ENCODE measurements at places on chromosomes 12 and 14.

- DNase-seq: no peak
Measured at GRCh38 chr12:83864054-83864453, 1048.5 kb downstream of the SLC6A15 start.

DNA sequence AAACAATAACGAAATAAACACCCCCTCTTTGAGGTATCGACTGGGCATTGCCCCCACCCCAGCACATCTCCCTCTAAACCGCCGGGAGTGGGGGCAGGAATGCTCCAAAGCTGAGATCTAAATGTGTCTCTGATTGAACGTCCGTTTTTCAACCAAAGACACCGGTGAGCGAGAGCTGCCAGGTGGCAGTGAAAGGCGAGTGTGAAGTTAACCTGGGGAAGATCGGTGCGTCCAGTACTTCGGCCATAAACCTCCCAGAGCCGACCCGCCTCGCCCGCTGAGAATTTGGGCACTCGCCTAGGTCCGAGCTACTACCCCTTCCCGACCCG, 625 bp downstream of the ANGEL1 start:
- DNase-seq: peak; percentile 27

- DNase-seq: no peak
Measured at GRCh38 chr12:120229071-120229486, 28.2 kb upstream of the RPLP0 start.

- DNase-seq: no peak
Measured at GRCh38 chr14:54207075-54207474, 189.7 kb upstream of the CDKN3 start.

DNA sequence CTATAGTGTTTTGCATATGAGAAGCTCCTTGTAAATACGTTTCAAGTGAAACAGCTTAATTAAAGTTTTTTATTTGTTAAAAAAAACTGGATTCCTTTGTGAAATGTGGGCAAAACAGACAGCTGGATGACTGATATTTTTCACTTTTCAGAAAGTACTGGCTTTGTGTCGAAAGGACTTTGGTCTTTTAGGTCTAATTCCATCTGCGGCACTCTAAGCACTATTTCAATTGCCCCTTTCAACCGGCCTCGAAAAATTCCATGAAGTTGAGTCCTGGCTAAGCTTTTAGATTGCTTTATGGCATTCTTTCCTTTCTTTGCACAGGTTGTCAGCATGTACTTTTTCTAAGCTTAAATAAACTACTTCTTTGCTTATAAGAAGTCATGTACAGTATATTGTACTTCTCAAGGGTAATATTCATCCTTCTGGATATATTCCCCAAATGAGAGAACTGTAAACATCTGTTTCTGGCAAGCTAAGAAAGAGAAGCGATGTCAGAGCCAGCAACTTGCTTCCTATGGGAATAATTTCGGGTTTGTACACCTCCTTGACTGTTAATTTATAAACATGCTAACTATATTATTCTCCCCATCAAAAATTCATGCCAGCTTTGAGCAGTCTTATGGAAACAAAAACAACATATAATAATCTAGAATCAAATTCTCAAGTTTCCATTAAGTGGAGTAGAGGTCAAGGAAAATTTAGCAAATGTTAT, 611.3 kb downstream of the ETNK1 start:
- DNase-seq: no peak

DNA sequence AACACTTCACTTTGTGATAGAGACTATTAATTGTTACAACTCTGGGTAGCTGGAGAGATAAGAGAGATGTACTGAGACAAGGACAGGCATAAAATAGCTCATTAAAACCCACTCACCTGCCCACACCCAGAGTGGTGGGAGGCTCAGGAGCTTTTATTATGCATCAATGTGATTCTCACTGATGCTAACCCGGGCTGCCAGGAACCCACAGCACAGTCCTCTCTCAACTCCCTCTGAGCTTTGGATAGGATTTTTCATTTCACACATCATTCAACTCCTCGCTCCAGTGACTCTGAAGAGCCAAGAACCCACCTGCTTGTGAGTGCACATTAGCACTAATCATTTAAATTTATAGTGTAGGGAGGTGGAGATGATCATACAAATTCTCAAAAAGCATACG, 827.9 kb downstream of the FLRT2 start:
- no peak for DNase-seq

DNA sequence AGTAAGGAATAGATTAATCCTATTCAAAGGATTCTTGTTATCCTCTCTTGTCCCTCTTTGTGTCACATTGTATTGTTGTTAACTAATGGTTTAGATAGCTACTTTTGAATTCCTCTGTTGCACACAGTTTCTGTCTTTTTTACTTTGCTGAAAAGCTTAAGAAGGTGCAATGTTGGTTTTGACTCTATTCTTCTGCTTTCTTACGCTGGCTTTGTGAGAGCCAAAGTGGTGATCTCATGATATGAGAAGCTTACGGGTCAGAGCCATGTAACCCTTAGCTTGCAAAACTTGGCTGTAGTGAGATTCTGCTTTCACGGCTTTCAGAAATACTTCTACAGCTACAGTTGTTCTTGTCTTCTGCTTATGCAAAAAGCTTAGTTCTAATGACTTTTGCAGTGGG, 239.7 kb downstream of the TRHDE start:
- no peak for DNase-seq

DNA sequence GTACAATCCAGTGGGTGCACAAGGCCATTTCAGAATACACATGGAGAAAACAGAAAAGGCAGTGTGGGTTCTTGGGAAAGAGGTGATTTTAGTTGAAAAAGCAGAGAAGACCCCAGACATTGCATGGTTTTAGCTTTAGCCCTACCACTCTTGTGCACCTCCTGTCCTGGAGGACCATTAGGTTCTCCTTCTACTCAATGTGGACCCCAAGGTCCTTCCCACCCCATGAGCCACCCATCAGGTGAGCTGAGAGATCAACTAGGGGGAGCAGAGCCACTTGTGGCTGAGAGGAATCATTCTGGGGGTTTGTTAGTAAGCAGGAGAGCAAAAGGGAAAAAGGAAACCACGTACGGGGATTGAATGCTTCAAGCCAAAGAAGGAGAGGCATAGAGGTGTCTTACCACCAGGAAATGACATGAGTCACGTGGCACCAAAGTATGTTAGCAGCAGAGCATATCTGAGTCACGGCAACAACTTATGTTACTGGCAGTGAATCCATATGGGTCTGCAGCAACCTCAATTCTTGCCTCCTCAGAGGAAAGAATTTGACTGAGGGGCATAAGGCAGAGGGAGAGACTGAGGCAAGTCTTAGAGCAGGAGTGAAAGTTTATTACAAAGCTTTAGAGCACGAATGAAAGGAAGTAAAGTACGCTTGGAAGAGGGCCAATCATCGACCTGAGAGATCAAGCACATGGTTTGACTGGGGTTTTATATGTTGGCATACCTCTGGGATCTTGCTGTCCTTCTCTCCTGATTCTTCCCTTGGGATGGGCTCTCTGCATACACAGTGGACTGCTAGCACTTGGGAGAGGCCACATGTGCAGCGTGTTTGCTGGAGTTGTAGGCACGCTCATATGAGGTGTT, 73.9 kb downstream of the HSD17B6 start:
- DNase-seq: peak; percentile 53

DNA sequence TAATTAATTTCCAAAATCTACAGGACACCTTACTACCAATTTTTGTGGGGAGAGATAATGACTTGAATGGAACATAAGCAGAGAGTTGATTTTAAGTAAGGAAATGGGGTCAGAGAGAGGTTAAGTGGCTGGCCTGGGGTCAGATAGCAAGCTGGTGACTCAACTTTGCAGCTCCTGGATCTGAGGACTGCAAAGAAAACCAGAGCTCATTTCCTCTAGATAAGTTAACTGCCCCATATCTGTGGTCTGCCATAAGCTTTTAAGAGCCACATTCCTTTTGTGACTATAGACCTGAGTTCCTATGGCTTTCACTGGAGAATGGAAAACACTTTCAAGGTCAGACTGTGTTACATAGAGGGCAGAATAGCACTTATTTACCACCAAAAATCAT, 201.2 kb upstream of the PRICKLE1 start:
- DNase-seq: no peak

GRCh38 chr12:109304485-109304884, 4.6 kb downstream of the FOXN4 start:
- DNase-seq: no peak

DNA sequence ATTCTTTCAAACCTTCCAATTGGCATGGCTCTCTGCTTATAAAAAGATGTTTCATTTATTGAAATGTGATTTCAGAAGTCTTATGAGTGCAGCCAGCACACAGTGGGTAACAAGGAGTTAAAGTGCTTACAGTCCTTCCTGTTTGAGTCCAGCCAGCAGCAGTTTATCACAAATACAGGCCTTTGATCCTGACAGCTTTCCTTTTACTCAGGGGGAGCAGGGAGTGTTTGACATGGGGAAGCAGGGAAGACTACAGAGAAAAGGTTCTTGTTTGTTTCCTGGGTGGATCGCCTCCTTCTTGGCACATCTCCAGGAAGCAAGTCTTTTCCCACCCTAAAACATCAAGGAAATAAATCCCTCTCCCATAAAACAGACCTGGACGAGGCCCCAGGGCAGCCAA, 216.1 kb downstream of the MSRB3 start:
- no peak for DNase-seq

- DNase-seq: no peak
Measured at GRCh38 chr14:27049701-27050100, 451.9 kb upstream of the NOVA1 start.

DNA sequence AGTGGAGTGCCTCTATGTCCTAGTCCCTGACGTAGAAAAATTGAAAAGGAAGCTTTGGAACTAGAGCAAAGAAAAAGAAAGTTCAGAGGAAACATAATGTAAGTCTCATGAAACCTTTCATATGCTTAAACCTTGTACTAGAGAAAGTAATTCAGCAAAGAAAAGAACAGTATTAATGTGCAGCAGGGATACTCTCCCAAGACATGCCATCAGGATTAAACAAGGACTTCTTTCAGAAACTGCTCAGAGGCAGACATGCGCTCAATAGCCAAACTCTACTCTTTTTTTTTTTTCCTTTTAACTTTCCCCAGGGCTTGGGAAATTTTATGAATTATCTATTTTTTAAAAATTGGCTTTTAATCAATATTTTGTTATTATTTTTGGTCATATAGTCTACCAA, 7.1 kb upstream of the ASB8 start:
- no peak for DNase-seq

DNA sequence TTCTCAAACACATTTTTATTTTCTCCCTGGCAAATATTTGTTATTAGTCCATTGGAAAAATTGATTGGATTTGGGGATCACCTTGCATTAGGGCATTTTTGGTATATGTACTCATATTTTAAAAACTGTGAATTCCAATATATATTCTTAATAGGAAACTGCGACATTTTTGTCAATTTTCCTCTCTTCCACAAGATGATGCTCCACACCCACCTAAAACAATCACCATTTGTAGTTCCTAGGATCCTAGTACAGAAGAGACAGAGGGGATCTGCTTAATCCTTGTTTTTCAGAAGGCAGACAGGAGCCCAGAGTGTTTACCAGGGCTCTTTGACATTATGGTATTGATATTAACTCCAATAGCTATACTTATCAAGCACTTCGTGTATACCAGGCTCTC, 22.8 kb upstream of the OASL start:
- DNase-seq: no peak

DNA sequence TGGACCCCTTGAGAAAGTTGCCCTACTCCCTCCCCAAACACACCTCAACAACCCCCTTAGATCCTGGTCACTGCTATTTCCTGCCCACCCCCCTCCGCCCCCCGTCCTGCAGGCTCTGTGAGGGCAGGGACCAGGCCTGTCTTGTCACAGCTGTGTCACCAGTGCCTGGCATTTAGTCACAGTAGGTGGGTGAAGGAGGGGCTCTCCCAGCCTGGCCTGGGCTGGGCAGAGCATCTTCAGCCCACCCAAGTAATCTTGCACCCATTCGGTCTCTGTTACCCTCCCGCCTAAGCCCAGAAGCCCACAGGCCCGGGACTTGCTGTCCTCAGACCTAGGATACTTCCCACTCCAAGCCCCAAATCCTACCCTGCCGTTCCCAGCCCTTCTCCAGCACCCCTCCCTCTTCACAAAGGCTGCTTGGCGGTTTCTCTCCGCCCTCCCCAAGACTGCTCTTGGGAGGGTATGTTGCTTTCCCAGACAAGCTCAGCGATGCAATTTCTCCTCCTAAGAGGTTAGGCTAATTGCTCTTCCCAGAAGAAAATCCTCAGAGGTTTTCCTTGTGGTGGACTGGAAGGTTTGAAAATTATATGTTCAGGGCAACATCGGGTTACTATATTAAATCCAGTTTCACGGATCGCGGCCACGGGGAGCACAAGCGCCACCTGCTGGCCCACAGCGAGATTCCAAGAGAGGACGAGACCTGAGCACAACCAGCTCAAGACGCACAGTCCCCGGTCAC, 50.8 kb upstream of the ZFP36L1 start:
- DNase-seq: peak; percentile 83

DNA sequence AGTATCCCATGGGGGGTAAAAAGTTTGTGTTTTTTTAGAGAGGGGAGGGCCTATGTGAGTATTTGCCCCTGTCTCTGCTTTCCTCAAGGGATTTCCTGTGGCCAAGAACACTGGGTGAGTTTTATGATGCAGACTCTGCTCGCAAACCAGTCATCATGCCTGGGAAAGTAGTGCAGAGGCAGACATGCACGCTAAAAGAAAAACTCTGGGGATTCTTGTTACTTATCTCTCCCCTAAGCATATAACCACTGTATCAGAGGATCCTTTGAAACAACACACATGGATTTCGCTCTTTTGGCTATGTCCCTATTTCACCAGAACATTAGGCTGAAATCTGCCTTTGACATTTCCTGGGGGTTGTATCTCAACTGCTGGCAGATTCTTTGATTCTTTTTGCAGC, 1845.8 kb upstream of the SEL1L start:
- no peak for DNase-seq

DNA sequence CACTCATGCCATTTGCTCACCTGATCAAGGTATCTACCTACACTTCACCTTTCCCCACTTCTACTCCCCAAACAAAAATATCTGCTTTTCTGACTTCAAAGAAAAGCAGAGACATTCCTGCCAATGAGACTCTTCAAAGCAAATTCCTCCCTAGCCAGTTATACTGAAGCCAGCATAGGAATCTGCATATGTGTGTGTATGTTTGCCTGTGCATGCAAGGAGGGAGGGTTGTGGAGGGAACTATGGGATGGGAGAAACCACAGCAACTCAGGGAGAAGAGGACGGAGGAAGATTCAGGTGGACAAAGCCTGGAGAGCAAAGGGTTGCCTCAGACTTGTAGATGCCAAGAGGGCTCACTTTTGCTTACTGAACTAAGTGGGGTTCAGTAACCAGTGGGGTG, 26.4 kb upstream of the VDR start:
- DNase-seq: no peak

- no peak for DNase-seq
Measured at GRCh38 chr12:77925536-77926108, 94.9 kb downstream of the NAV3 start.

GRCh38 chr14:99792210-99792535, 1.0 kb upstream of the EML1 start:
- no peak for DNase-seq
